GM12892 (cell line): ENCODE measurements at places on chromosomes 7 and 10.
A peak's percentile ranks its signal among the peaks of the same experiment; 100 is the strongest.

DNA sequence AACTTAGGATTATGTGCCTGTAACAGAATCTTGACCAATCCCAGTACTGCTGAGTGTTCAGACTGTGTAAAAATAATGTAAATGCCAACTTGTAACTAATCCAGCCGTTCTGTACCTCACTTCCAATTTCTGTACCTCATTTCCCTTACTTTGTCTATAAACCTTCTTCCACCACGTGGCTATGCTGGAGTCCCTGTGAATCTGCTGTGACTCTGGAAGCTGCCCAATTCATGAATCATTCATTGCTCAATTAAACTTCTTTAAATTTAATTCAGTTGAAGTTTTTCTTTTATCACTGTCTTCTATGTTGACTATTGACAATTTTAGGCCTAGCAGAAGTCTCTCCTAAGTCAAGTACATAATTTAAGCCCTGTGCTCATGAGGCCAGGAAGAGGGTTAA lies 215.3 kb upstream of the RHOBTB1 start:
- DNase-seq = no peak

DNA sequence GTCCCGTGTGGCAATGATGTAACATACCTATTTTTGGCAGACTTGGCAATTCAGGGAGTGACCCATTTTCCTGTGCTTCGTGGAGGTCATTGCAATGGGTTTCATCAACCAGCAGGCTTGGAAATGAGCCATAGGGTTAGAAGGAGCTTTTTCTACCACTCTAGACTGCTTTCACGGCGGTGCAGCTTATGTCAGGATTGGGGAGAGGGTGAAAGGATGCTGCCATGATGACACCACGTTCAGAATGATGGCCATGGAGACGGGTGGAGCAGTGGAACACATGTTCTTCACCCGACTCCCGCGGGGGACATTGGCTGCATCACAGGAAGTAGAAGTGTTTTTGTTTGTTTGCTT lies 220.2 kb downstream of the EMX2 start:
- no peak for DNase-seq

- DNase-seq = peak; percentile 92
Measured at GRCh38 chr7:2314209-2314955, at the start of gene SNX8. TSS of gene SNX8 (minus strand) at chr7:2314441. CDS start at chr7:2314421, 20 bp downstream.

DNA sequence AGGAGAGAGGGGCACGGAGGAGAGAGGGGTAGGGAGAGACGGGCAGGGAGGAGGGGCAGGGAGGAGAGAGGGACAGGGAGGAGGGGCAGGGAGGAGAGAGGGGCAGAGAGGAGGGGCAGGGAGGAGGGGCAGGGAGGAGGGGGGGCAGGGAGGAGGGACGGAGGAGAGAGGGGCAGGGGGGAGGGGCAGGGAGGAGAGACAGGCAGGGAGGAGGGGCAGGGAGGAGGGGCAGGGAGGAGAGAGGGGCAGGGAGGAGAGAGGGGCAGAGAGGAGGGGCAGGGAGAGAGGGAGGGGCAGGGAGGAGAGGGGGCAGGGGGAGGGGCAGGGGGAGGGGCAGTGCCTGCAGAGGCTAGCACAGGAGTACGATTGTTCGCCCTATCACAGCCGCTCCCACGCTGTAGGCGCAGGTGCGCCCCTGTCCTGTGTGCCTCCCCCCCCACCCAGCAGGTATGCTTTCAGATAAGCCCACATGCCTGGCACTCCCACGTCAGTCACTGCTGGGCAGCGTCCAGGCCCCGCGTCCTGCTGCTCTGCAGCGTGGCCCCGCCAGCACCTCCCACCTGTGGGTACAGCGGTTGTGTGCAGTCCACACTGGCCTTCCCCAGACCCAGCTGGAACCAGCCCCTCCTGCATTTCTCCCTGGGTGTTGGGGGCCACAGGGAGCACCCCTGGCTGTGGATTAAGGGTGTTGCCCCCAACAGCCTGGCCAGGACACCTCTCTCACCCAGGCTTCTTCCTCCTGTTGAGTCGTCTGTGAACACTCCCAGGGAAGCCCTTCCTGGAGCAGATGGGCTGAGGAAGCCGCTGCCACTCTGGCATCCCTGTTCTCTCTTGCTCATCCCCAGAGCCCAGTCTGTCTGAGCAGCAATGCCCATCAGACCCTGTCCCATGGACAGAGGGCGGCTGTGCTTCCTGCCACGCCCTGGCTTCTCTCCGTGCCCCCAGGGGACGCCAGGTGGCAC lies 10.8 kb downstream of the NKX6-2 start:
- DNase-seq = no peak

GRCh38 chr10:117107238-117107637 lies 30.8 kb downstream of the VAX1 start:
- no peak for DNase-seq

DNA sequence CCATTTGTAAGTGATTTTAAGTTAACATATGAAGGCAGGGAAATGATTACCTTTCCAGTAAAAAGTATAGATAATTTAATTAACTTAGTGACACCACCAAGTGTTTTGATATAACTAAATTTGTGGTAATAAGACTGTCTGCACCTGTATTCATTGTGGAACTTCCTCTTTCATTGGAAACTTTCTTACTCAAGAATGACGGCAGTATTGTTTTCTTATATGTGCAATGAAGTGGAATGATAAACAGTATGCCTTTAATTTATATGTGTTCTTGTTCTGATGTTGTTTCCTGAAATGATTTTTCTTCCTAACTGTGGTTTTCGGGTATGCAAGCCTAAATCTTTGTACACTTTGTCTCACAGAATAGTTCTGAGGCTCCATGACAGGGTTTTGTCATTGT lies 46.4 kb downstream of the CASD1 start:
- no peak for DNase-seq

GRCh38 chr10:12391206-12391605 lies 41.9 kb downstream of the CAMK1D start:
- DNase-seq = no peak

GRCh38 chr7:80136261-80137055 lies 1.8 kb downstream of the GNAI1 start:
- no peak for DNase-seq

DNA sequence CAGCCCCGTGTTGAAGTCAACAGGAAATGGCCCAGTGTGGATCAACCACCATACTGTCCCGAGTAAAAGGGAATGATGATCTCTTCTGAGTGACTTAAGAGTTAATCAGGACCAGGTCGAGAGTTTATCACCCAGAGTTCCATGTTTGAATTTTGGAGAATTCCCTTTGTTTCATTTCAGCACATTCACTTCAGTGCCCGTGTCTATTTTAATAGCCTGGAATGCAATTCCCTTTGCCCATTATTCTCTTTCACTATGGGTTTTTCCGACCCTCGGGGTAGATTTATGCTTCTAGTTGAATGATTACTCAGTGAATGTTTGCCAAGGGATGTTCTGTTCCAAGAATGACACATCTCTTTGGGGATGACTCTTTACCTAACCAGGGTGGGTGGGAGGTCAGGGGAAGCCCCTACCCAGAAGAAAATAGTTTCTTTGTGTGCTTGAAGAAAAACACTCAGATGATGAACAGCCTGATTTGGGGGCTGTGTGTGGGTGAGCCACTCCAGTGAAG lies 594.9 kb downstream of the INHBA start:
- no peak for DNase-seq

GRCh38 chr7:135843214-135843613 lies 94.6 kb upstream of the FAM180A start:
- DNase-seq = no peak

GRCh38 chr7:108455998-108456677 lies at the start of gene NRCAM:
TSS of gene NRCAM (minus strand) at chr7:108456436. CDS start at chr7:108240064, 216,372 bp downstream.
- DNase-seq = peak; percentile 33

- DNase-seq = no peak
Measured at GRCh38 chr10:71975087-71975870, 11.1 kb downstream of the CHST3 start.

- DNase-seq = no peak
Measured at GRCh38 chr7:106766551-106766950, 98.5 kb upstream of the PIK3CG start.

- no peak for DNase-seq
Measured at GRCh38 chr7:2261611-2262010, 19.6 kb downstream of the NUDT1 start.

DNA sequence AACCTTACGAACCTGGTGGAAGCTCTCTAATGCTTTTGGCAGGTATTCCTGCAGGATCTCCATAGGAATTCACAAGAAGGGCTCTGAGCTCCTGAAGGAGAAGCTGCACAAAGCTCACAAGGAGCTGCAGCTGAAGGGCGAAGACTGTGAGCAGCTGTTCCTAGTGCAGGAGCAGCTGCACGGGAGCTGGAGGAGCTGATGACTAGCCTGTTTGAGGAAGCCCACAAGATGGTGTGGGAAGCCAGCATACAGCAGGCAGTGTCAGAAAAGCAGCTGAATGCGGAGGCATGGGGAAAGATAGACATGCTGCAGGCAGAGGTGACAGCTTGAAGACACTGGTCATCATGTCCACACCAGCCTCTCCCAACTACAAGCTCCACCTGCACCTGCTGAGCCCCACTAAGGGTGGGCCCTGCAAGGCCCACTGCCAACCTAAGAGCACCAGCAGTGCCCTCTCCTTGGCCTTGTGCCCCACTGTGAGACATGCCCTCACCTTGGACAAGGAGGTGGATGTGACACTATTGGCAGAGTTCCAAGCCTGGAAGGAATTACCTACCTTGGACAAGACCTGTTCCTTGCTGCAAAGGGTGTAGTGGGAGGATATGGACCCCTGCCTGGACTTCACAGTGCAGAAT lies 250.6 kb downstream of the BBS9 start:
- DNase-seq = no peak

GRCh38 chr7:103680161-103681144 lies 234.4 kb upstream of the SLC26A5 start:
- no peak for DNase-seq

GRCh38 chr7:124072603-124073309 lies 39.9 kb upstream of the TMEM229A start:
- DNase-seq = no peak

- no peak for DNase-seq
Measured at GRCh38 chr10:500876-501275, 188.6 kb downstream of the DIP2C start.

- DNase-seq = peak; percentile 42
Measured at GRCh38 chr10:114042895-114043531, 653 bp upstream of the ADRB1 start.

DNA sequence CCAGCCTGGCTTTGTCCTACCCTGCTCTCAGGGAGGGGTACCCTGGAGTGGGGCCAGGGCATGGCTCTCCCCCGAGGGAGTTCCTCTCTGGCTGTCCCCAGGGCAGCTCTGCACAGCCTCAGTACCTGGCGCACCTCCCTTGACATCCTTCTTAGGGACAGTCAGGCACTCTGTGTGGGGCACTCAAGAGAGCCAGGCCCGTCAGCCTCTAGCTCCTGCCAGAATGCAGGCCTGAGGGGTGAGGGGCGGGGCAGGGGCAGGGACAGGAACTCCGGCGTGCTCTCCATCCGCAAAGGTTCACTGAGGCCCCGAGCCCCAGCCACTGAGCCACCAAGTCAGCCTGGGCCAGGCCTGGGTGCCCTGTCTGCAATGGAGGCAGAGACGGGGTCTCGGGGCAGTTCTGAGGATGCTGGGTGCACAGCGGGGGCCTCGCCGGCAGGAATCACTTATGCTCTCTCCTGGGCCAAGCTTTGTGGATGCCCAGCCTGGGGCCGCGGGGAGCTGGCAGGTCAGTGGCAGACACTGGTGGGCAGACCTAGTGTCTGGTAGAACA lies 10.1 kb downstream of the LIMK1 start:
- DNase-seq = no peak

DNA sequence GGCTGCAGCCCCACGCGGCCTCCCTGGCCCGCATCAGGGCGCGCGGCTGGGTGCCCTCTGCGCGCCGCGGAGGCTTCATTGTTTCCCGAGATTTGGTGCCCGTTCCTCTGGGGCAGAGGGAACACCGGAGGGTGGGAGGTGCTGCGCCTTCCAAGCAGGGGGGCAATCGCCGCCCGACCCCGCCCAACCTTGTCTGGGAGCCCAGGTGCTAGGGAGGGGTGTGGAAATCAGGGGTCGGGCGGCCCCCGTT lies 1.0 kb upstream of the NRP1 start:
- peak; percentile 24 for DNase-seq

GRCh38 chr7:39746103-39746819 lies 122.9 kb downstream of the RALA start:
- DNase-seq = peak; percentile 38

- DNase-seq = no peak
Measured at GRCh38 chr10:73946253-73947145, 35.6 kb downstream of the PLAU start.

GRCh38 chr10:86083664-86084175 lies 282.9 kb downstream of the GRID1 start:
- DNase-seq = no peak

DNA sequence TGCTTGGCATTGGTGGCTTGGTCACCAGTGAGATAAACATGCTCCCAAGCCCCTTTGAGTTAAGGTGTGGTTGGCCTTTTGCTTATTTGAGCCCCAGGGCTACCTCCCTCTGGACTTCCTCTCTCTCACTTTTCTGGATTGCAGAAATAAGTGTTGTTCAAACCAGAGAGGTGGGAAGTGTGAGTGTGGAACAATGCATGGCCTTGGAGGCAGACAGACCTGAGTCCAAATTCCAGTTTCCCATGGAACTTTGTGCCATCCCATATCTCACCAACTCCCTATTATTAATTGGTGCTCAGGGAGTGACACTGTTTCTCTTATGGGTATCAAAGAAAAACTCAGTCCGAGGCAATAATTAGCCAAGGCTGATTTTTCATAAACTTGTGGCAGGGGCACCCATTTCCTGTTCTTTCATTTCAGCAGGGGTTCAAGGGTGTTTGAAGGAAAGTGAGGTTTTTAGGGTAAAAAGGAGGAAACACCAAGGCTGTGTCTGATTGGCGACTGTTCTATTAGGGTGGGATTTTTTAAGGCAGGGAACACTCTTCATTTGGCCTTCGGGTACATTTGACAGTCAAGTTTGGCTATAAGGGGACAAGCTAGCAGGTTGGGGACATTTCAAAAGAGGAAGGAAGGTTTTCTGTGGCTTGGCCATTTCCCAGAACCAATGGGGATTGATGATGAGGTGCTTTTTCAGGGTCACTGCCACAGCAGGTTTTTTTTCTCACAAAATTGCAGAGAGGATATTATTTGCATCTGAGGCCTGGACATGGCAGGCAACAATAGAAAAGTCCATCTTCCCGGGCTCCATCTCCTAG lies 148.8 kb upstream of the NPY start:
- no peak for DNase-seq

DNA sequence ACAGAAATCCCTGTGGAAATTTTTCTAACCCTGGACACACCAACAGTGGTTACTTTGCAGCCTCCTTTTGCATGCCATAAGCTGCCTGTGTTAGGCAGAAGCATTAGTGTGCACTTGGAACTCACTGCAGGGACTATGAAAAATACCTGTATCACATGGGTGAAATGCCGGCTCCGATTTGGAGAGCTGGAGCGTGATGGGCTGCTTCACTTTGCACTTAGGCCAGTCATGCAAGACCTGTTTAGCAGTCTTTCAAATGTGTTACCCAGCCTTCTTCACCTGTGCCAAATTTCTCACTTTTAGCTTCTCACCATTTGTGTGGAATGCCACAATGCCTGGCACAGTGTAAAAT lies 11.3 kb downstream of the NCOA4 start:
- no peak for DNase-seq

DNA sequence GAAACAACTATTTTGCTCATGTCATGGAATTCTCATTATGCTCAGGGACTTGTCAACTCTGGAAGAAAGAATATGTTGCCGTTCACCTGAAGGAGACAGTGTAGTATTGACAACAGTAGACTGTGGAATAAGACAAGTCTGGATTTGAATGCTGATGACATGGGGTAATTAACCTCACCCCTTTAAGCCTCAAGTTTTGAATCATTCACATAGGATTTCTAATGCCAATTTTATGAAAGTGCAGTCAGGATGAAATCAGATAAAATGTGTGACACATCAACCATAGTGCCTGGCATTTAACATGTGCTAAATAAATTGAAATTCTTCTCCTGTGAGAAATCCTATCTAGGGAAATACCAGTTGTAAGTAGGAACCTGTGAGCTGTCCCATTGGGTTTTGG lies 305.8 kb downstream of the KIF20B start:
- DNase-seq = no peak

GRCh38 chr7:3956949-3957348 lies 655.9 kb downstream of the SDK1 start:
- DNase-seq = no peak
